ENCODE measurements at places on chromosomes 16 and 17. TPM values are rescaled to one million over a fixed set of nuclear protein-coding genes. Genes with fewer than 3 reads are reported as not detected.

DNA sequence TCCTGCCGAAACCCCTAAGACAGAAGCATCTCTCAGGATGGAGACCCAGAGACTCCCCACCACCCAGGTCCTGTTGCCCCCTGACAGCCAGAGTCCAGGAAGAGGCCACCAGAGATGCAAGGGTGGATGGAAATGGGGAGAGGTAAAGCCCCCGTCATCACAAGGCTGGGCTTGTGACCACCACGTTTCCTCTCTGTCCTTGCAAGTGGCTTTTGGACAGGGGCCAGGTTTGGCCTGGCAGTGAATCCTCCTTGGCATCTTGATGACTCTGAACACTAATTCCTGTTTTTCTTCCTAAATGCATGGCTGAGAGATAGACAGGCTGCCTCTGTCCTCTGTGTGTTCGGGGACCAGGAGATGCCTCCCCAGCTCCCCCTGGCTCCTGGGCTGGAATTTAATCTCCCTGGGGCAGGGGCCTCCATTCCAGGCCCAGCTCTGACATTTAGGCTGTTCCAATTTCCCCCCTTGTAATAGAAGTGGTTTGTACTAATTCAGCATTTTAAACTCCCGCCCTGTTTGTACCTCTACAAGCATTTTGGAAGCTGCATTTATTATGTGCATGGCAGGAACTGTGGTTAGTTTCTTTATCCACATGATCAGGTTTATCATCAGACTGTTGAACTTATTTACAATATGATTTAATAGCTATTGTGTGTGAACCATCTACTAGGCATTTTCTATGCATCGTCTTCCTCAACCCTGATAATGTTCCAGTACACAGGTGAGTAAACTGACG is 116.1 kb upstream of the IRX6 start:
- peak; percentile 12 for DNase-seq

Gene IGFBP4
- total RNA-seq = 162 TPM

Gene TEKT5
- 0.60 TPM for total RNA-seq

Gene SLC52A1
- 0.78 TPM for total RNA-seq

DNA sequence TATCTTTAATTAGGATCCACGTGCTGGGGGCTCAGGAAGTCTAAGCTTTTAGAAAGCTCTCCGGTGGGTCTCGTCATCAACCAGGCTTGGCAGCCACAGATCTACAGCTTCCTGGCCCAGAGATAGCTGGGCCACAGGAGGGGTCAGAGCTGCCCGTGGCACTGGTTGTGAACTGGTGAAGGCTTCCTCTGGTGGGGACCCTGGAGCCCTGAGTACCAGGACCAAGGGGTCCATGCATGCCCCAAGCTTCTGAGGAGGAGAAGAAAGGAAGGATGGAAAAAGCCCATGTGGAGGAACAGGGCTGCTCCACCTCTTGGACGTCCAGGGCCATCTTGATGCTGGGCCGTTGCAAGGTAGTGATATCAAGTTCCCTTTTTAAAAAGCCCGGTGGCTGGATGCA is 13.3 kb downstream of the RMI2 start:
- DNase-seq = no peak

GRCh38 chr17:20028443-20028842 is 19.3 kb downstream of the SPECC1 start:
- no peak for DNase-seq

- no peak for DNase-seq
Observed at GRCh38 chr17:37828651-37829124, 83.8 kb upstream of the HNF1B start.

Gene PLLP
- 3.4 TPM for total RNA-seq

Gene BTBD17
- 0.94 TPM for total RNA-seq

Gene NACA2
- total RNA-seq = not detected

DNA sequence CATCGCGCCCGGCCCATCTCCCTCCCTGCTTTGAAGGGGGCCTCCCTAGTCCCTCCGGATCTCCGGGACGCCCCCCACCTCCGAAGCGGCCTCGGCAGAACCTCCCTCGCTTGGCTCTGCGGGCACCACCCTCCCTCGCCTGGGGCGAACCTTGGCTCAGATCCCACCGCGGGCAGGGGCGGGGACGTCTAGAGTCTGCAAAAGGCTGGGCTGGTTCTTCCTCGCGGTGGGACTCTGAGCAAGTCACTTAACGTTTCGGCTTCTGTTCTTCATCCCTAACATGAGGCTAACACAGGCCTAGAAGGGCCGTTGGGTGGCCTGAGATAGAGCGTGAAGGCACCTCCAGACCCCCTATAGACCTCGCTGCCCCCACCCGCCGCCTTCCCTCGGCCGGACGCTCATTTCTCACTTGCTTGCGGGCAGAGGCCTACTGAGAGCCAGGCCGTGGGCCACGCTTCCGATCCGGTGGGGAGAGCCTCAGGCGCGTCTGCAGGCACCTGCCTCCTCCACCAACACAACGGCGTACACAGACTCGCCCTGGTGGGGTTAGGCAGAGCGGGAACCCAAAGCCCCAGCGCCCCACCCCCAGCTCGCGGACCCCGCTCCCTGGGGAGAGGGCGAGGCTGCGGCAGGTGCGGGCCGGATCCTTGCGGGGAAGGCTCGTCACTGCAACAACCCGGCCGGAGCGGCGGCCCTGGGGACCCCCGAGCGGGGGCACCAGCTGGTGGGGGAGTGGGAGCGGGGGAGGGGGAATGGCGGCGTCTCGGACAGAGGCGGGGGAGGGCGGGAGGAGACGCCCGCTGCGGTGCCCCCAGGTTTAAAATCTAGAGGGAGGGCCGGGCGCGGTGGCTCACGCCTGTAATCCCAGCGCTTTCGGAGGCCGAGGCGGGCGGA is 5.4 kb downstream of the MYO1C start:
- DNase-seq = peak; percentile 64

GRCh38 chr17:19013226-19013625 is 8.7 kb upstream of the FAM83G start:
- no peak for DNase-seq

Gene NEUROD2
- not detected for total RNA-seq

GRCh38 chr17:62478424-62478879 is at the start of gene TLK2:
Gene TLK2 (plus strand): TSS chr17:62478825. CDS start chr17:62481126, 2,301 bp downstream.
- DNase-seq = peak; percentile 76

Gene CCL17
- not detected for total RNA-seq

- DNase-seq = no peak
Observed at GRCh38 chr16:81445143-81445961, 744 bp downstream of the CMIP start.

- no peak for DNase-seq
Observed at GRCh38 chr16:66477028-66477515, 50.0 kb downstream of the BEAN1 start.

- DNase-seq = no peak
Observed at GRCh38 chr17:30823421-30823820, 1.1 kb downstream of the CRLF3 start.

- DNase-seq = no peak
Observed at GRCh38 chr16:52389045-52389444, 157.9 kb downstream of the TOX3 start.

GRCh38 chr17:57560319-57560705 is 184.8 kb downstream of the CCDC182 start:
- DNase-seq = no peak

DNA sequence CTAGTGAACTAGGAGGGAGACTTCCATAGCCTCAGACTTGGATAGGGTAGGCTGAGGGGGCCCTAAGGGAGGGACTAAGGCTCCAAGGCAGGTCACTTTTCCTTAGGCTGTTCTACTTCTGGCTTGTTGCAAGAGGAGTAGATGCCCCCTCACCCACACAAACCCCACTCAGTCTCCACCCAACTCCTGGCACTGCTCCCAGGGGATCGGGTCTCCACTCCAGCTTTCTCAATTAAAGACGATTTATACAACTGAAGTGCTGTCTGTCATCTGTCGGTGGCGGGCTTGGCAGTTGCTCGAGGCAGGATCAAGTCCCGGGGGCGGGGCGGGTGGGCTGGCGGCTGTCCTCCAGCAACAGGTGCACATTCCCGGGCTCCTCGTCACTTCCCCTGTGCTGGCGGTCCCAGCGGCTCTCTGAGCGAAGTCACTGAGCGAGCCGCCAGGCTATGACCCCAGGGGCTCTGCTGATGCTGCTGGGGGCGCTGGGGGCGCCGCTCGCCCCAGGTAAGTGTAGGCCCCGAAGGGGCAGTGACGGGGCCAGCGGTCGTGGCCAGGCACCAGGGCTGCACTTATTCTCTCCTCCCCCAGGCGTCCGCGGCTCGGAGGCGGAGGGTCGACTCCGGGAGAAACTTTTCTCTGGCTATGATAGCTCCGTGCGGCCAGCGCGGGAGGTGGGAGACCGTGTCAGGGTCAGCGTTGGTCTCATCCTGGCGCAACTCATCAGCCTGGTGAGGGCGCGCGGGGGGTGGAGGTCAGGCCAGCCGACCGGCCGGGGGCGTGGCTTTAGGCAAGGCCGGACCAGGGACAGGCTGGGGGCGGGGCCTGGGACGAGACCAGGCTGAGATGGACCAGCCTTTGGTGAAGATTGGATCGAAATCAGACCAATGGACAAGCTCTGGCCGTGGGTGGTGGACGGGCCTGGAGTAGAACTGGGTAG is at the start of gene CHRNB1:
Gene CHRNB1, plus strand, starts transcription at position 380 of the 937 bp plus-strand sequence. Its CDS starts 67 bp downstream, at position 447.
- DNase-seq = peak; percentile 93

GRCh38 chr17:35265566-35266141 is 22.8 kb downstream of the SLFN5 start:
- DNase-seq = no peak

Gene CACNG3
- total RNA-seq = not detected

DNA sequence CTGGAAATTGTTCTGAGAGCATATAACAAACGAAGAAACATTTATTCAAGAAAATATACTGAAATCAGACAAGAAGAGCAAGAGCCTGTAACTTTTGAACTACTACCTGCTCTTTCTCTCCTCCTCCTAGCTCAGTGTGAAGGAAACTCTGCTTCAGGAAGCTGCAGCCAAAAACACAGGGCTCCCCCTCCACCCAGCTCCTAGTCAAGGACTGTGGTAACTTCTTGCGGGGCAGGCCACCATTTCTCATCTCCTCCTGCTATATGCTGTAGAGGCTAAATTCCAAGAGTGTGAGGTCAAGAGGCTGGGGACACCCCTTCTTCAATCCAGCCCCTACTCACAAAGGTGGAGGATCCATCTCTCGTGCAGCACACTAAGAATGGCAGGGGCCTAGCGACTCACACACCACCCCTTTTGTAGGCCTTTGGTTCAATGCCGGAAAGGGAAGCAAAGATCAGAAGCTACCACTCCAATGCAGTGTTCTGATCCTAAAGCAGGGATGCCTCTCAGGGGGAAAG is 74.6 kb downstream of the ITFG1 start:
- no peak for DNase-seq

DNA sequence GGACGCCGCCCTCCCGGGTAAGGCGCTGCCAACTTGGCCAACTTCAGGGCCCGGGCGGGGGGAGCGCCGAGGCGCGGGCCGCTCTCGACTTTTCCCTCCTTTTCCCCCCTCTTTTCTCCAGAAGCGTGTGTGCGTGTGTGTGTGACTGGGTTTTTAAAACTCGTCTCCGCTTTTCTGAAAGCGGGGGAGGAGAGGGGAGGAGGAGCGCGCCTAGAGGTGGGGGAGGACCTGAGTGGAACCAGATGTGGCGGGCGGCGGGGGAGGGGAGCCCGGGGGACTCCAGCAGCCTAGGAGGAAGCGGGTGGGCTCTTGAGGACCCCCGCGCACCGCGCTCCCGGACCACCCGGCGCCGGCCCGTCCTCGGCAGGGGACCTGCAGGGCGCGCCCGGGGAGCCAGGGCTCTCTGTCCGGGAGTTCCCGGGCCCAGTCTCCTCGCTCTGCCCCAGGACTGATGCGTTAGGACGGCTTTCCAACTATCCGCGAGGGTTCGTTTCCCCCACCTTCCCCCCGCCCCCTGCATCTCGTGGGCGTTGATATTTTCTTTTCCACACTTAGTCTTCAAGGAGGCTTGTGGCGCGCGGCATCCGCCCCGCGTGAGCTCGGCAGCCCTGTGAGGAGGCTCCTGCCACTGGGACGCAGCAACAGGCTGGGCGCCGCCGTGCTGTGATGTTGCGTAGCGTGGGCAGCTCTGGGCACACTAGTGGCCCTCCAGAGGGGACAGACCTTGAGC is 599 bp downstream of the MRC2 start:
- DNase-seq = no peak

Gene CPNE7
- total RNA-seq = 42.6 TPM
